Cardiac muscle cell (in vitro differentiated cells and primary cell): ENCODE measurements at places on chromosomes 3 and 15. TPM values are rescaled to one million over a fixed set of nuclear protein-coding genes. Genes with fewer than 3 reads are reported as not detected.

Gene CGGBP1
- total RNA-seq, result 36.8 and 46.7 TPM in 2 replicates

Gene ALPK3
- 44.6 and 52.1 TPM in 2 replicates for total RNA-seq

Gene ZNF662
- 0.14 and 0.21 TPM in 2 replicates for total RNA-seq

DNA sequence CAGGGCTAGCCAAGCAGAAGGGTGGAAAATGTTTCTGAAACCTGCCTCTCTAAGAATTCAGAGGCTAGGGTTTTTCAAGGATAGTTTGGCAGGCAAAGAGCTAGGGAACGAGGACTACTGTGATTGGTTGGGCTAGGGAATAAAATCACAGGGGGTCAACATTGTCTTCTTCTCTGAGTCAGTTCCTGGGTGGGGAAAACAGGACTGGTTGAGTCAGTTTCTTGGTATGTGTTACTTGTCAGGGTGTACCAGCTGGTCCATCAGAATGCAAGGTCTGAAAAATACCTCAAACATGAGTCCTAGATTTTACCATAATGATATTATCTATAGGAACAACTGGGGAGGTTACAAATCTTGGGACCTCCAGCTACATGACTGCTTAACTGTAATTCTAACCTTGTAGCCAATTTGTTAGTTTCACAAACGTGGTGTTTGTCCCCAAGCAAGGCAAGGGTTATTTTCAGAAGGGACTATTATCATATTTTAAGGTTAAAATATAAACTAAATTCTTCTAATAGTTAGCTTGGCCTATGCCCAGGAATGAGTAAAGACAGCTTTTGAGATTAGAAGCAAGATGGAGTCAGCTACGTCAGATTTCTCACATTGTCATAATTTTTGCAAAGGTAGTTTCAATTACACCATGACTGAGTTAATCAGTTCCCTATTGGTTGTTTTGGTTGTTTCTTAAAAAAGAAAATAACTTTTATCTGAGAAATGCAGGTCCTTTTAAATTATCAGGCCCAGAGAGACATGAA lies 231.5 kb downstream of the ALCAM start:
- peak; percentile 94 for DNase-seq

DNA sequence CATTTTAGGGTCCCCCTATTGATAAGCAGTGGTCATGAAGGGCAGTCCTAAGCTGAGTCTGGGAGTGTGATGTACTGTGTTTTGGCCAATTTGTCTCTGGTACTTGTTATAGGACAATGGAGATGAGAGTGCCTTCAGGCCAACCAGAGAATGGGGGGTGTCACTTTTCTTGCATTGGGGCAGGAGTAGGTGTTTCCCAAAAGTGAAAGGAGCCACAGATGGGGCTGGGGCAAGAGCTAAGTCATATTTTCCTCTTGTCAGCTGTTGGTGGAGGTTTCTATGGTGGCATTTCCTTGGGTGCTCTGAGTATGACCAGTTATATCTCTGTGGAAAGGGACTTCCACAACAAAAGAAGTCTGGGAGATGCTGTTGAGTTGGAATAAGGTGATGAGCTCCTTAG lies 24.7 kb upstream of the BSN start:
- no peak for DNase-seq

DNA sequence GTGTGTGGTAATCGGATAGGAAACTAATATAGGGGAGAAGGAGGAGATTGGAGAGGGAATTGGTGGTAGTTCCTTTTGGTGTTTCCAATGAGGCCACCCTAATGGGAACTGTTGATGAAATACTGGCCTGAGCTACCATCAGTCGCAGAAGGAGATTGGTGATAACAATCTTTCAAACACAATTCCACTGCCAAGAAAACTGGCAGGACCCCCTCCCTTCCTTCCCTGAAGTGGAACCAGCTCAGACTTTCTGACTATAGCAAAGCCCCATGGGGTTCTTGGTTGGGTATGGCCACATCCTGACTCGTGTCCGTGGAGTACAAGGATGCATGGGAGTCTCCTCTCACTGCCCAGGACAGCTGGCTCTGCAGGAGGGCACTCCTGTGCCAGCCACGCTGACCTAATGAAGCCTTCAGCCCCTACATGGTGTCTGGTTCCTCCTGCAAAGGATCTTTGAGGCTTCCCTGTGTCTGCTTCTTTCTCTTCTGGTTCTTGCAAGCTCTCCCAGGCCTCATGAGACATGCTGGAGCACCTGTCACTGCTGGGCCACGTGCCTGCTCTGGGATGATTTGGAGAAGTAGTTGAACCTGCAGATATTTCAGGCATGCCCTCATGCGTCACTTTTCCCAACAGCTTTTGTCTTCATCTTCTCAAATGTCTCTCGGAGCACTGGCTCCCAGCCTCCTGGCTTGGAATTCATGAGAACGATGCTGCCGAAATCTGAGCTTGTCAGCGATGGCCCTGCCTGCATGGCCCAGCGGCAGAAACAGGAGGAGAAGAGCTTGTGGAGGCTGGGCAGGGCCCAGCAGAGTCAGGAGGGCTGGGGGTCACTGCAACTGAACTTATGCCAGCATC lies 90.0 kb upstream of the ADPGK start:
- DNase-seq, result no peak
